EL (cell line): ENCODE measurements at places on chromosomes 11 and 22.

DNA sequence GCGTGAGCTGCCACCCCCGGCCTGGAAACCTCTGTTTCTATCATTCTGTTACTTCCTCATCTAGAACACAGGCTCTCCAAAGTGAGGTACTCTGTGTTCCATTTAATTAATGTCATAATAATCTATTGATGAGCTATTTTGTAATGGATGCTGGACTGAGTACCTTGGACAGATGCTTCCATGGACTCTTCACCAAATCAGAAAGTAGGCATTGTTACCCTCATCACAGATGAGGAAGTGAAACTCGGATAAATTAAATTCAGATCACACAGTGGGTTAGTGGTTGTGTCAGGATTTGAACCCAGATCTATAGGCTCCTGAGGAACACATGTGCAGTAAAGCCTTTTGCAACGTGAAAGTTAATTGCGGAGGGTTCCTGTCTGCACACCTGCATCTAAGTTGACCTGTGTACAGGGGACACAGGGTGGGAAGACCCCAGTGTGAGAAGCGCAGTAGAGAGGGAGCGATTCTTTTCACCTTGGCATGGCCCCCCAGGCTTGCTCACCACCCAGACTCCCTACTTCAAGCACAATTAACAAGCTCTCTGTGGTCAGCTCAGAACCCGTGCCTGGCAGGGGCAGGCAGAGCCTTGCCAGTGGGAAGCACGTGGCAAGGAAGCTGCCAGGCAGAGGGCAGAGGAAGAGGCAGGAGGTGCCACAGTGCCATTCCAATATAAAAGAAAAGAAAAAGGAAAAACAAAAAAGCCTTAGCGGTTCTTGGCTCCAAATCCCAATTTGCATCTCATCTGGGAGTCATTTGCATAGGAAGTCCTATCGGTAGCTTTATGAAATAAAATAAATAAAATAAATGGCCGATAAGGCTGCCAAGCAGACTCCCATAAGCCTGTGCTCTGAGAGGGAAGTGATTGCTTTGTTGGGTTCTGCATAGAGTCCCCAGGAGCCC lies 239.3 kb downstream of the GRIK4 start:
- DNase-seq, result no peak

DNA sequence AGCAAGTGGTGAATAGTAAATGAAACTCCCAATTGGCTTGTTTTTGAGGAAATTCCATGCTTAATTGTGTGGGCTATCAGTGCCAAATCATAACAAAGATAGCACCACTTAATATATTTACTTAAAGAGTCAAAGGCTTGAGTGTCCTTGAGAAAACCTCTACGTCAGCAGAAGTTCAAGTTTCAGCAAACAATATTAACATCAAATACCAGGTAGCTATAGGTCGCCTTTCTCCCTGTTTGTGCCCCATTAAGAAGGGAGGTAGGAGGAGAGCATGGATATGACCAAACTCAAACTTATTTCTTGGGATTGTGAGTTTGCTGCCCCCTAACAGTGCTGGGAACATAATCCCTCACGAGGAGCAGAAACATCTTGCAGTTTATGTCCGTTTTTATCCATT lies 105.6 kb upstream of the SYN3 start:
- no peak for DNase-seq

DNA sequence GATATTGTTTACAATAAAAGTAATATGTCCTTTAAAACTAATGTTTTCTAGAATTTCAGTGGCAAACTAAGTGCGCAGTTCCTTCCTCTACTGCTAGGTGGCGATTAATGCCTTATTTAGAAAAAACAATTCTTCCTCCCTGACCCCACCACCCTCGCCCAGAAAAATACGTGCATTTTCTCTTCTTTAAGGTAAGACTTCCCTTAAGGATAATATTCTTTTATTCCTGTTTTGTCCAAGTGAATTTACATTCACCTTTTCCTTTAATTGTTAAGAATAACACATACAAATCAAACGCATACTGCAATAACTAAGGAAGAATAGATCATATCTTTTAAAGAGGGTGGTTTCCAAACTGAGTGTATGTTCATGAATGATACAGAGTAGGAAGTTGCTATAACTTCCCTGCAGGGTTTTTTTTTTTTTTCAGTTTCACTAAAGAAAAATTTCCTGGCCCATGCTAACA lies 17.0 kb upstream of the PSMA1 start:
- DNase-seq, result peak; percentile 17

DNA sequence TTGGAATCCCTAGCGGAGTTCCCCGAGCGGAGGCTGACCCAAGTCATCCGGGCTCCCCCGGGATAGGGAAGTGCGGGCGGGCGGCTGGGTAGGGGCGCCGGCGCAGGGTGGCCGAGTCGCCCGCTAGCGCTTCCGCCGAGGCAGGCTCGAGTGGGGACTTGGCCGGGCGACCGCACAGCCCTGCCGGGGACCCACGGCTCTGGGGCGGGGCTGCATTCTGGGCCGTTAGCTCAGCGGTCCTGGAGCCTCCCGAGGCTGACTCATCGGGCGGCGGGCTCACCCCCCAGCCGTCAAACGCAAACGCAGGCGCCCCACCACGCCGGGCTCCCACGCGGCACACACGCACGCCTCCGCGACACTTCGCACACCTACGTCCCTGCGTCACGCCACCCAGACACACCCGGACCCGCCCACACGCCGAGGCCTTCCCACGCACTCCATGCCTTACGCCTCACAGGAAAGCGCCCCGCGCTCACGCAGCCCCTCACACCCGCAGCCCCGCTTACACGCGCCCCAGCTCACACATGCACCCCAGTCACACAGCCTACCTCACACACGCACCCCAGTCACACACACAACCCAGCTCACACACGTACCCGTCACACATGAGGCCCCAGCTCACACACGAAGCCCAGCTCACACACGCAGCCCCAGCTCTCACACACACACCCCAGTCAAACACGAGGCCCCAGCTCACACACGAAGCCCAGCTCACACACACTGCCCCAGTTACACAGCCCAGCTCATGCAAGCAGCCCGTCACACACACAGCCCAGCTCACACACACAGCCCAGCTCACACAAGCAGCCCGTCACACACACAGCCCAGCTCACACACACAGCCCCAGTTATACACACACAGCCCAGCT lies 1.2 kb downstream of the PHLDB1 start:
- peak; percentile 83 for DNase-seq

GRCh38 chr11:15519124-15519791 lies 404.5 kb downstream of the INSC start:
- no peak for DNase-seq

- DNase-seq, result no peak
Observed at GRCh38 chr11:130204703-130205095, 45.1 kb downstream of the ST14 start.

DNA sequence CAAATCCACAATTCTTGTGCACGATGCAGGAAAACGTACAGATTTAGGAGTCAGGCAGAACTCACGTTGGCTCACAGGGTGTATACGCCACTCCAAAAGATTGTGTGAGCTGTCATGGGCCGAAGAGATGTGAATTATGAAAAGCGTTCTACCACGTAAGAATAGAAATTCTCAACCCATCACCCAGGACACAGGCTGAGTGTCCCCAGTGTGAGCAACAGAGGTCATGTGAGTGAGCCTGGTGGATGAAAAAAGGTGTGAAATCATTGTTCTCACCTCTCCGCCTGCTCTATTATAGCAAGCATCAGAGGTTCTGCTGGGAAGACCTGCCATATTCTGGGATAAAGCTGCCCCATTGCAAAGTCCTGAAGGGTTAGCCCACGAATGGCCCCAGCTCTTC lies 235.0 kb downstream of the MN1 start:
- no peak for DNase-seq
